AG09319 (cell line): ENCODE measurements at places on chromosomes 3 and 15.

DNA sequence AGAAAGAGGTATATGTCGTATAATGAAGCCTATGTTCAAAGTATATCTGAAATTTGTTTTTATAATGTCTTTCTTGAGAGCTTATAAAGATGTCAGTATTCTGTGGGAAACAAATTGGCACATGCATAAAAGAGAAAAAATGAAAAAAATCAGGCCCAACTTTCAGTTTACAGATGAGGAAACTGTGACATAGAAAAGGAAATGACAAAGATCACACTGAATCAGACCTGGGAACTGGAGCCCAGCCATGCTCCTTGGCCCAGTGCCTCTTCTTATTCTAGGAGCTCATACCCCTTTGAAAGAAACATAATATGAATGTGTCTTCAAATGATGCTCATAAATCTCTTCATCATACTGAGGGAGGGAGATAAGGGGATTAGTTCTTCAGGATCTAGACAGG is 48.4 kb downstream of the TMEM44 start:
- no peak for DNase-seq

- no peak for DNase-seq
Observed at GRCh38 chr15:65037309-65037708, 7.9 kb upstream of the MTFMT start.

GRCh38 chr15:84819291-84819768 is 2.2 kb downstream of the ALPK3 start:
- no peak for DNase-seq

- DNase-seq: no peak
Observed at GRCh38 chr15:53218666-53219580, 428.8 kb upstream of the ONECUT1 start.

DNA sequence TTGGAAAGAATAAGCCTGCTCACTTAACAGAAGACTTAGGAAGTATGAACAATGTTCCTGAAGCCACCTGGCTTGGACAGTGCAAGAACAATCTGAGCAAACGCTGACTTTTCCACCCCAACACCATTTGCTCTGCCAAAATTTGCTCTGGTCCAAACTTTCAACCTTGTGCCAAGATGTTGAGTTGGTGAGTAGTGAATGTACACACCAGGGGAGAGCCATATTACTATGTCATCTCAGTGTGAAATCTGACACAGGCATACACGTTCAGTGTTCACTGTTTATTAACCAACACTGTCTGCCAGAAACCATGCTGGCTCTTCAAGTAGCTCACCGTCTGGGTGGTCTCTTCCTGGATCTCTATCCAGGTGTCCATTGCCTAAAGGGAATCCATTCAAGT is 152.9 kb upstream of the LPP start:
- no peak for DNase-seq

GRCh38 chr3:46895204-46895660 is 17.7 kb downstream of the PTH1R start:
- DNase-seq: no peak

DNA sequence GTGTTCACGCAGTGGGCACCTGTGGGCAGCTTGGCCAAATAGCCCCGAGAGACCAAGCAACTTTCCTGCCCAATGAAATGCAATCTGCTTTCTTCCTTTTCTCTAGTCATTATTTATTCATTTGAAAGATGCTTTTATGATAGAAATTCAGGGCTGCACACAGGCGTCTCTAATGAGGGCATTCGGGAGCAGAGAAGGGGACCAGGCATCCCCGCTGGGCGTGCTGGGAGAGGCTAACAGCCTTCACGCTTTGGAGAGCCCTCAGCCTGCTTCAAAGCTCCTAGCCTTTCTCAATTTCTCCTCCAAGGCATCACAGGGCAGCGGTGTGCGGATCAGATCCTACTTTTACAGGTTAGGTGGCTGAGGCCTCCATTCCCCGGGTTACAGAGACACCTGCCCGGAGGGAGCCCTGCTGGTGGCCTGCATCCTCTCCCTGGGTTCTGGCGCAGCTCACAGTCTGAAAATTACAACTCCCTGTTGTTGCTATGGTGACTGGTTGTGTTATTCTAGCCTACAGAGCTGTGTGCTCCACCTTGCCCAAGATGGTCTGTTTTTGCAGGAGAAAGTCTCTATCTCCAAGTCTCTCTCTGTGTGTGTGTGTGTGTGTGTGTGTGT is 21.8 kb upstream of the KLF13 start:
- DNase-seq: no peak

GRCh38 chr3:24550588-24550987 is 55.9 kb upstream of the THRB start:
- no peak for DNase-seq

- no peak for DNase-seq
Observed at GRCh38 chr3:140559546-140559945, 118.3 kb upstream of the TRIM42 start.

DNA sequence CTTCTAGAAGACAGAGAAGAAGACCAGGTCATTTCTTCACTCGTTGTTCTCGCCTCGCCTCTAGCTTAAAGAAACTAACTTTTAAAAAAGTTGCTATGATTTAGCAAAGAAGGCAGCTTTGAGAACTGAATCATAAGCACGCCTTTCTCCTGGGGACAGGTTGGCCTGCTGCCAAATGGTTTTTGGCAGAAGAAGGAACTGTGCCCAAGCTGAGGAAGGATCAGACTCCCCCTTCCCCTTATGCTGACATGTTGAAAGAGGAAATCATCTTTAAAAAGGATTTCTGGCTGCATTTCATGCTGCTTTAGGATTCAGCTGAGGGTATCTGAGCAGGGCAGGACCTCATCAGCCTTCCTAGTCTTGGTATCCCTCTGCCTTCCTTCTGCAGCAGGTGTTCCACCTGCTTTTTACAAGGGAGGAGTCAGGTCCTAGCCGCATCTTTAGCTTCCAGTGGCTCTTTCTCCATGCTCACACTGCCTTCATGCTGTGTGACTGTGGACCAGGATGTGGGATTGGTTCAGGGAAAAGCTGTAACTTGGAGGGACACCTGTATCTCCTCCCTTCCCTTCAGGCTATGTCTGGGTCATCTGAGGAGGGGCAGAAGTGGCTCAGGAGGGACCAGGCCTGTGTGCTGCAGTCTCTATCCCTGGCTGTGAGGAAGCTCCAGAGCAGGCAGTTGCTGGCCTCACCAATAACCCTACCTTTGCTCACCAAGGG is 34.1 kb upstream of the HACD2 start:
- DNase-seq: peak; percentile 63

DNA sequence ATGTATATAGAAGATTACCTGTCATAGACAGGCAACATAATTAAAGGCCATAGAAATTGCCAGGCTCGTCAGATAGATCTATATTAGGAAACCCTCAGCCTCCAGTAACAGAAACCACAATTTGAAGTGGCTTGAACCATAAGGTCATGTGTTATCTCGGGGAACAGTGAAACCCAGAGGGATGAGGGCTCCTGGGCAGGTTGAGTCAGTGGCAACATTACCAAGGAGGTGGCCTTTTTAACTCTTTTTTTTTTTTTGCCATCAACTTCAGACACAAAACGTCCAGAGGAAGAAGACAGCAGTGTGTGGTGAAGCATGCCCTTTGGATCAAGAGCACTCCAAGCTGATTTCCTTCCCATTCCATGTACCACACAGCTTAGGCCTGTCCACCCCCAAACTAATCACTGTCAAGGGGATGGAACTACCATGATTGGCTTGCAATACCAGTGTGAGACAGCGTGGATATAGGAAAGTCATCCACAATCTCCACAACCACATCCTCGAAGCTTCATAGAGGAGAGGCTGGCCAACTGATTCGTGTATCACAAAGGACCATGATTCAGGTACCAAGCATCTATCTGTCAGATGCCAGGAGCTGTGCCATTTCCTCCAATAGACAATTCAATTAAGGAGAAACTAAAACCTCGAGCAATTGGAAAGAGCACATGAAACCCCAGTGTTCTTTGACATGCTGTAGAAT is 999 bp upstream of the KIF7 start:
- no peak for DNase-seq

- DNase-seq: no peak
Observed at GRCh38 chr15:69719527-69720240, 267.1 kb downstream of the RPLP1 start.

- DNase-seq: no peak
Observed at GRCh38 chr3:110562621-110563020, 509.0 kb upstream of the NECTIN3 start.

- DNase-seq: no peak
Observed at GRCh38 chr3:18237251-18238005, 187.7 kb downstream of the SATB1 start.

GRCh38 chr15:35605764-35606449 is 59.9 kb upstream of the DPH6 start:
- no peak for DNase-seq

- DNase-seq: no peak
Observed at GRCh38 chr3:77319711-77320110, 279.8 kb downstream of the ROBO2 start.

- DNase-seq: no peak
Observed at GRCh38 chr3:183372911-183373310, 55.5 kb downstream of the MCF2L2 start.

- no peak for DNase-seq
Observed at GRCh38 chr3:177622520-177622919, 425.2 kb upstream of the TBL1XR1 start.

- no peak for DNase-seq
Observed at GRCh38 chr3:58520403-58521335, 16.3 kb downstream of the ACOX2 start.

DNA sequence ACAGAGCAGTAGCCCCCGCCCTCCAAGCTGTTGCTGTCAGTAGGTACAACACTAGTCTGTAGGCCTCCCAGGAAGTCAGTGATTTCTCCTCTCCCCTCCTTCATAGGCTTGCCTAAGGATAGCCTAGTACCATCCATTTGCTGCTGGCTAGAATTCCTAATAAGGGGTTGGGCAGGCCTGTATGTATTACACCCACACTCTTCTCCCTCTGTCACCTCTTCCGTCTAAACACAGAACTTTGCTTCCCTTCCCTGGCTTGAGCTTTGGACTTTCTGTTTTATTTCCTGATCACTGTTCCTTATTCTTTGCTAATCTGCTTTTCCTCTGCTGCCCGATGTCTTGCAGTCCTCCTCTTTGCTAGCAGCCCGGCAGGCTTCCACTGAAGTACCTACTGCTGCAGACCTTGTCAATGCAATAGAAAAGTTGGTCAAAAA is 93.4 kb upstream of the UMPS start:
- no peak for DNase-seq

DNA sequence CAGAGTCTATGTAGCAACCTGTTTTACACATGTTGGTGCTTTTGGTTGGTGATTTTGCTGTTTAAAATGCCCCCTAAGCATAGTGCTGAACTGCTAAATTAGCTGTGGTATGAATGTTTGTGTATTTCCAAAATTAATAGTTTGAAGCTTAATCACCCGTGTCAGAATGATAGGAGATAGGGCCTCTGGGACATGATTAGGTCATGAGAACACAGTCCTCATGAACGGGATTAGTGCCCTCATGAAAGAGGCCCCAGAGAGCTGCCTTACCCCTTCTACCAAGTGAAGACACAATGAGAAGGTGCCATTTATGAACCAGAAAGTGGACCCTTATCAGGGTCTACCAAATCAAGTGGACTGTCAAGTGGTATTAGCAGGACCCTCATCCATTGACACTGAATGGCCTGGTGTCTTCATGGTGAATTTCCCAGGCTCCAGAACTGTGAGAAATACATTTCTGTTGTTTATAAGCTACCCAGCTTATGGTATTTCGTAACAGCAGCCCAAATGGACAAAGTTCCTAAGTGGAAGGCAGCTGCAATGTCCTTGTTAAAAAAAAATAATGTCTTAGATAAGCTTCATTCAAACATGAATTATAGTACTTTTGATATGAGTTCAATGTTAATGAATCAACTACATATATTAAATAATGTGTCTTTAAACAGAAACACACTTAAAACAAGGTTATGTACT is 37.7 kb upstream of the FRMD4B start:
- no peak for DNase-seq

GRCh38 chr3:155744626-155745324 is at the start of gene PLCH1:
PLCH1 (minus strand) TSS chr3:155745071; CDS start chr3:155704224, 40,847 bp downstream.
- peak; percentile 4 for DNase-seq

GRCh38 chr3:11479221-11479620 is 164.5 kb downstream of the VGLL4 start:
- DNase-seq: no peak

DNA sequence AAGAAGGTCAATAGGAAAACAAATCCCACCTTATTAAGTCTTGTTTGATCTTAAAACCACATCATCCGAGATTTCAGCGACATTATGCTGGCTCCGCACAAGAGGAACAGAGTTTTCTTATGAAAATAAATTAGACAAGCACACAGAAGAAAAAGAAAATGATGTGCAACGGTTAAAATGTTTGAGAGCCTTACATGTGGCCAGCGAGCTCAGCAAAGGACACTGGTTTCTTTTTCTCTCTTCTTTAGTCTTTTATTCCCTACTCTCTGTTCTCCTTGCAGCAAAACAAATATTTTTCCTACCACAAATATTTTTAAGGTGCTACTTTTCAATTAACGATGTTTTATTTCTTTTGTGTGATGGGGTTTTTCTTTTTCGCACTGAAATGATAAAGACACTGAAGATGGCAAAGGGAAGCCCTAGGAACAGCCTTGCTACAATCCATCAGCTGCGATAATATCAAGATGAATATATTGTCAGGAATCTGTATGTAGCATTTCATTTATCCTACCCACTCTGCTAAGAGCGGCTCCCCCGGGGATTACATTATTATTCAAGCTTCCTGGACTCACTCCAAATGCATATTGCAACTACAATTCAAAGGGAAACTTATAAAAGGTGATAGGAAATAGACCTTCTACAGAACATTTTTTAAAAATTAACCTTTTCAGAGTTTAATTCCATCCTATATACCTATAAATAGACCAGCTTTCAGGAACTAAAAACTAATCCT is 72.9 kb downstream of the ANXA2 start:
- DNase-seq: no peak

- DNase-seq: no peak
Observed at GRCh38 chr3:194082743-194083636, 53.0 kb upstream of the HES1 start.

DNA sequence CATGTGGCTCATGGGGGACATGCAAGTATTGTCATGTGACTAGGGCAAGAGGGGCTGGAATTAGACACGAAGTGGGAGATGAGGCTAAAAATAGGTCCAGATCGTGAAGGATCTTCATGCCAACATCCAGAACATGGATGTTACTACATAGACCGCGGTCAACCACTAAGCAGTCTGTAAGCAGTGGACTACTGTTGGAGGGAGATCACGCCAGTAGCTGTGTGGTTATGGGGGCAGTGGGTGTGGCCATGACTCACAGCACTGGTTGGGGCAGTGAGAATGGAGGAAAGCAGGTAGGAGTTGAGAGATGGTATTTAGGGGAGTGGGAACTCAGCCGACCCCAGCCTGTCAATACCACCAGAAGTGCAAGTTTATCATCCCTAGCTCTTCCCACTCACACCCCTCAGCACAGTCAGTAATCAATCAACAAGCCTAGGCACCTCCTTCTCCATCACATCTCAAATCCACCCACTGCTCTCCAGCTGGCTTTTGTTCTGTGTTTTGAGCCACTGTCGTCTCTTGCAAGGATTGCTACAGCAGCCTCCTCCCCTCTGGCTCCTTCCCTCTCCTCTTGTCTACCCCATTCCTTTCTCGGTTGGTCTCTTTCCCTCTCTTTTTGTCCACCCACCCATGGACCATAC is 107.2 kb upstream of the ABHD17C start:
- no peak for DNase-seq

- DNase-seq: no peak
Observed at GRCh38 chr3:159819676-159820075, 169.0 kb upstream of the IL12A start.
